ENCODE measurements at places on chromosomes 5 and 9. TPM values are rescaled to one million over a fixed set of nuclear protein-coding genes. Genes with fewer than 3 reads are reported as not detected.

DNA sequence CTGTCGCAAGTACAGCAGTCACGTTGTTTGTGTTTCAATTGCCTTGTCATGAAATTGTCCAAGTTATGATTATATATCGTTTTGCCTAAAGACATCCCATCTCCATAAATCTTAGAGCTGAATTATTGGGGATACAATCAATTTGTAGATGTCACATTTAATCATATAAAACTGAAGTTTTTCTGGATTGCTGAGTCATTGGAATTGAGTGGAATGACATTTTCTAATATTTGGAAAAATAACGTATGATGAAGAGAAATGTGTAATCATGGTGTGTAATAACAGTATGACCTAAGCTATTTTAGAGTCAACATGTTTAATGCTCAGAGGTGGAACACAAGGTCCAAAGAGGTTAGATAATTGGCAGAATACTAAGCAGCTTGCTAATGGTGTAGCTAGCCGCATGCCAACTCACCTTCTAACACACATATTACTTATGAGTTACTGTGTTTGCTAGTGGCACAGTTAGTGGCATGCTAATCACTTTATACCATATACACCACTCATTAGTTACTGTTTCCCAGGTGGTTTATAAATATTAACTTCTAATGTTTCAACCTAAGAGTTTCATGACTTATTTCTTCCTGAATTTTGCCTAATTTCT is 473.1 kb upstream of the GRAMD2B start:
- no peak for DNase-seq

GRCh38 chr5:98827161-98827560 is 53.7 kb downstream of the RGMB start:
- no peak for DNase-seq

DNA sequence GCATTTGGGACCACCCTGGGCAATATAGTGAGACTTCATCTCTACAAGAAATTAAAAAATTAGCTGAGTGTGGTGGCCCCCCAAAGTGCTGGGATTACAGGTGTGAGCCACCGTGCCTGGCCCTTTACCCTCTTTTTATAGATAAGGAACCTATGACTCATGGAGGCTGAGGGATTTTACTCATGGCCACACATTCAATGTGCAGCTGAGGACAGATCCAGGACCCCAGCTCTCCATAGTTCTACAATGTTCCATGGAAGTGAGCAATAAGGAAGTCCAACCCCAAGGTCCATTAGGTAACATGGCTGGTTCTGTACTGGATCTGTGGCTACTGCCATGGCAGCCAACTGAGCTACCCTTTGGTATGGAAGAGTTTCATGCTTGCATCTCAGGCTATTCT is 25.3 kb upstream of the PDZD2 start:
- no peak for DNase-seq

The DIRAS2 gene
- not detected for total RNA-seq

The PFN3 gene
- total RNA-seq = not detected

The PCDHGB7 gene
- total RNA-seq = 0.07 TPM

DNA sequence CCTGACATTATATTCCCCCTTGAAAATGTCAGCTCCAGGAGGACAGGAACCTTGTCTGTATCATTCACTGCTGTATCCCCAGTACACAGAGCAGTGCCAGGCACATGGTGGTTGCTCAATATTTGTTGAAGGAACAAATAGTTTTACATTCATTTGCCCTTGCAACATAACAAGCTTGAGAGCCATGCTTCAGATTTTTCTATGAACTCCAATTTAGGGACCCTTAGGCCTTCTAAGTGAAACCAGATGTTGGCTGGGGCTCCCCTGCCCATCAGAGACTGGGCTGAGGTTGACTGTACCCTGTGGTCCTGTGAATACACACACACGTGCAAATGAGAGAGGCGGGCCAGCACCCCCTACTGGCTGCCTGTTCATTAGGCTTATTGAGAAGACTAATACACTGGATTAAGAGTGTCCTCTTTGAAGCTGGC is 214.9 kb upstream of the WWC1 start:
- no peak for DNase-seq

DNA sequence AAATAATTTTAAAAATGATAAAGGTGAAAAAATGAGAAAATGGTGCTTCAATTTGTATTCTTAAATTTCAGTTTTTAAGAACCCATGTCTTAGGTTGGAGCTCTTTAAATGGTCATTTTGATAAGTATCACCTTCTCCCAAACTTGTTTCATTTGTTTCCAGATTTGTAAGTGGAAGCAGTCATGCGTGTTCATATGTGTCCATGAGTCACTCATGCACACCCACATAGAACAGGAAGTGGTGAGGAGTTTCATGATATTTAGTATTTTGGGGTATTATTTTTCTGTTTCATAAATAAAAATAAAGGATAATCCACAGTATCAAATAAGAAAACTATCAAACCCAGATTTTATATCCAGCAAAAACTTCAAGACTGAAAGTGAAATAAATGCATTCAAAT is 570.4 kb upstream of the ST8SIA4 start:
- DNase-seq = no peak

The FAF2 gene
- total RNA-seq = 41.0 TPM

DNA sequence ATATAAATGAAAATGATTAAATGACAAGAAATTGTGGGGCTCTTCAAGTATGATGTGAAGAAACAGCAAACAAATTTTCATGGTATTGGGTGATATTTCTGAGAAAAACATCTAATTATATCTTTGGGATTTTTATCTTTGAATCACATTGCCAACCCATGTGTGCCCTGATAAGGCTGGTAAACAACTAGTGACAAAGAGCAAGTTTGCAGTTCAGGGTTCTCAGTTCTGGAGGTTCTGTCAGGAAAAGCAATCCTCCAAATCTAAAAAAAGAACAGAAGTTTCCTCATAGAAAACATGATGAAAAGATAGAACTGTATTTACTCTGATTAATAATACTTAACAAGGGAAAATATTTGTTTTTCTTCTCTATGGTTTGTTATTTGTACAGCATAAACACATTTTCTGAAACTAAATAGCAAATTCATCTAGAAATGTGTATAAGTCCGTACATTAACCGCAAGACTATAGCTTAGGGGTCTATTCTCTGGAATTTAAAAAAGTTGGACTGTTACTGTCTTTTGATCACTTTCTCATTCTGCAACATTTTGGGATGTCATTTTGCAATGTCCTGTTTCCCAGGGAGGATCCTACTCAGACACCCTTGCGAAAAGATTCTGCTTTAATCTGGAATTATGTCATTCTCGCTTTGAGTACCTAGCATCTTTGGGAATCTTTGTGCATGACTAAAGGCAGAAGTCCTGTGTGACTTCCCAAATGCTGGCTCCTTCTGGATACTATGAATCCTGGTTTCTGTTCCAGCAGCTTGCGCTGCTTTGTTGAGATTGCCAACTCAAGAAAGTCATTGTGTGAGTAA is 308.5 kb downstream of the ADGRV1 start:
- DNase-seq = no peak

The STK32A gene
- total RNA-seq = not detected

DNA sequence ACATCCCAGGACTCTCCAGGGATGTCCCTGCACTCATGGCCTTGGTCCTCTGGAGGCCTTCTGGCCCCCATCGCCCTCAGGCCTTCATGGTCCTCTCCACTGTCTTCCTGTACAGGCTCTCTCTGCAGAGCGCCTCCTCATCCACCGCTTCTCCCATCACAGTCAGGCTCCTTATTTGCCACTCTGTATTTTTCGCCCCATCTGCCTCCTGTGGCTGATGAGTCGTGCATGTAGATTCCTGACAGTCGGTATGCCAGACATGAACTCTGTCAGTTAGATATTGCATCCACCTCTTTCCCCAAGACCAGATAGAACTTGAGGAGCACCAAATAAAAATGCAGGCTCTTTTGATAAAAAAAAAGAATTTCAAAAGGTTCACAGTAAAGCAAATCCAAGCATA is 362.8 kb downstream of the IRX1 start:
- DNase-seq = no peak

- no peak for DNase-seq
These were observed 72.2 kb upstream of the SPTLC1 start for GRCh38 chr9:92187390-92187789.

The HTR4 gene
- total RNA-seq = not detected

GRCh38 chr9:87795178-87795577 is 69.3 kb downstream of the CTSL start:
- no peak for DNase-seq

The RANBP17 gene
- not detected for total RNA-seq

DNA sequence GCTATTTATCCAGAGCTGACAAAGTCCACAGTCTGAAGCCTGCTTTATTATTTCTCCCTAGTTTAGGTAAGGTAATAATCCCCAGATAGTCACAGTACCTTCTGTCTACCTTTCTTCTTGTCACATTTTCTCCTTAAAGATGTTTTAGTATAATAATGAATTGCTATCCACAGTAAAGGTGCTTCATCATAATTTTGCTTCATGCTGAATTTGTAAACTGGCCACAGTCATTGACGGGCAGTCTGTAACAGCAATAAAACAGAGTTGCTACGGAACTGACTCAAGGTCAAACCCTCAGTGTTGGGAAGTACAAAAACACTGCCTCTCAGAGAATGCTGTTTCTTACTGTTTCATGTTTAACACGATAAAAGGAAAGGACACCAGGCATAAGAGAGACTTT is 195.7 kb downstream of the ZNF608 start:
- no peak for DNase-seq

The TAF11L6 gene
- not detected for total RNA-seq

- no peak for DNase-seq
These were observed 14.2 kb downstream of the AP3B1 start for GRCh38 chr5:78280261-78280660.

The MAMDC4 gene
- 14.4 TPM for total RNA-seq

Data from activated CD4-positive, alpha-beta T cell treated with anti-CD3 and anti-CD28 coated beads, Interleukin-2, amount 10 ng/mL, durations not matched to agents 7 days and 5 days (primary cell).